RWPE2 (cell line): ENCODE measurements at places on chromosomes 13 and 19.

- DNase-seq, result no peak
Observed at GRCh38 chr19:14871619-14872230, 14.2 kb downstream of the OR7A17 start.

- no peak for DNase-seq
Observed at GRCh38 chr13:23506807-23507291, 63.4 kb upstream of the TNFRSF19 start.

DNA sequence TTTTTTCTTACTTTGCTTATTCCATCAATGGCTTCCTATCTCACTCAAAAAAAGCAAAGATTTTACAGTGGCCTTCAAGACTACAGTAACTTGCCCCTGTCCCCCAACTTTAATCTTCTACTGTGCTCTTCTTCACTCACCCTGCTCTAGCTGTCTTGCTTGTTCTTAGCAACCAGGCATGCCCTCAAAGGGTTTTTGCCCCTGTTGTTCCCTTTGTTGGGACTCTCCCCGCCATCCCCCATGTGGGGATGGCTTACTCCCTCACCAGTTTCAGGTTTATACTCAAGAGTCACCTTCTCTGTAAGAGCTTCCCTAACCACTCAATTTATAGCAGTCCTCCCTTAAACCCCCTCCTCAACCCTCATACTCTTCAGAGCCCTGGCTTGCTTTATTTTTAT lies 5.4 kb downstream of the MTMR6 start:
- DNase-seq, result no peak

- DNase-seq, result peak; percentile 73
Observed at GRCh38 chr19:49056101-49056901, 1.2 kb downstream of the CGB7 start.

- no peak for DNase-seq
Observed at GRCh38 chr13:50456111-50456510, 387.4 kb downstream of the DLEU7 start.

- DNase-seq, result peak; percentile 83
Observed at GRCh38 chr19:46133101-46133627, 8.7 kb upstream of the IGFL3 start.

DNA sequence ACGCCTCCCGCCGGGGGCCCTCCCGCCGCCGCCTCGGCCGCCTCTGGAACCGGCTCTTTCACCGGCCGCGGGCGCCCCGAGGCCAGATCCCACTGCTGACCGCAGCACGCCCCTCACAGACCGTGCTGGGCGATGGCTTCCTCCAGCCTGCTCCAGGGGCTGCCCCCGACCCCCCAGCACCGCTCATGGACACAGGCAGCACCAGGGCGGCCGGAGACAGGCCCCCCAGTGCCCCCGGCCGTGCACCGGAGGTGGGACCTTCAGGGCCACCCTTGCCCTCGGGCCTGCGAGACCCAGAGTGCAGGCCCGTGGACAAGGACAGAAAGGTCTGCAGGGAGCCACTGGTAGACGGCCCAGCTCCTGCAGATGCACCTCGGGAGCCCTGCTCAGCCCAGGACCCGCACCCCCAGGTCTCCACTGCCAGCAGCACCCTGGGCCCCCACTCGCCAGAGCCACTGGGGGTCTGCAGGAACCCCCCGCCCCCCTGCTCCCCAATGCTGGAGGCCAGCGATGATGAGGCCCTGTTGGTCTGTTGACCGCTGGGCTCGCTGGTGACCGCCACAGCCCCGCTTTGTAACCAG lies 13.0 kb downstream of the LRP3 start:
- no peak for DNase-seq

DNA sequence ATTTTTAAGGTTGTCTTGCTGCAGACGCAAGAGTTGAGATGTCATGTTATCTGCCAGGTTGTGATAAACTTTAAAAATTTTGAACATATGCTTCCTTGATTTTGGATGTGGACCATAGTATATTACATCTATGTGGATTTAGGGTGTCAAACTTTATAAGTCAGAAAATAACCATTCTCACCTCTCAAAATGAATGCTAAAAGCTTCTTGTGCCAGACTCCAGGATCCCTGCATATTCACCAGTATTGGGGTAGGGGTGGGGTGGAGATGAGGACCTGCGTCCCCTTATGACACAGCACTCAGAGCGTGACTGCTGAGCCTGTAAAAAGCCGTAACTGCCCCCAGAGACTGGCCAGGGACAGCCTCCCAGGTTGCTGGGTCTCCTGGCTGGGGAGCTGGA lies 524.4 kb downstream of the LMO7 start:
- DNase-seq, result no peak

DNA sequence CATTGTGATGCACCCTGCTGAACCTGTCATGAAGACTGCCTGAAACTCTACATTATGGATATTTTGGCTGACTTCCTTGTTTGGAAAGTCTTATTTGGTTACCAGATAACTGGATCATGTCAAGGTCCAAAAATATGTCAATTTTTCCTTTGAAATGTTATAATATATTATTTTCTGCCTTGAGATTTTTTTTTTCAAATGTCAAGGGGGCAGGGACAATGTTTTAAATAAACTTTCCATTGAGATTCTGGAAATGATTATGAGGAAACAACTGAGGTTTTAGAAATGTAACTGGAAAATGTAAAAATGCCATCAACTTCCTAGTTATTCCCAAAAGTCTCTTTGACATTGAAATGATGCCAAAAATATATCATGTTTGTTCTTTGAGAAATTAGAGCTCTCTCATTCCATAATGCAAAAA lies 117.0 kb downstream of the RFC3 start:
- no peak for DNase-seq

GRCh38 chr19:33192010-33192409 lies 2.1 kb upstream of the LRP3 start:
- no peak for DNase-seq

- DNase-seq, result no peak
Observed at GRCh38 chr13:22061371-22061805, 390.5 kb downstream of the FGF9 start.

GRCh38 chr19:940591-941291 lies 14.9 kb downstream of the ARID3A start:
- DNase-seq, result no peak

DNA sequence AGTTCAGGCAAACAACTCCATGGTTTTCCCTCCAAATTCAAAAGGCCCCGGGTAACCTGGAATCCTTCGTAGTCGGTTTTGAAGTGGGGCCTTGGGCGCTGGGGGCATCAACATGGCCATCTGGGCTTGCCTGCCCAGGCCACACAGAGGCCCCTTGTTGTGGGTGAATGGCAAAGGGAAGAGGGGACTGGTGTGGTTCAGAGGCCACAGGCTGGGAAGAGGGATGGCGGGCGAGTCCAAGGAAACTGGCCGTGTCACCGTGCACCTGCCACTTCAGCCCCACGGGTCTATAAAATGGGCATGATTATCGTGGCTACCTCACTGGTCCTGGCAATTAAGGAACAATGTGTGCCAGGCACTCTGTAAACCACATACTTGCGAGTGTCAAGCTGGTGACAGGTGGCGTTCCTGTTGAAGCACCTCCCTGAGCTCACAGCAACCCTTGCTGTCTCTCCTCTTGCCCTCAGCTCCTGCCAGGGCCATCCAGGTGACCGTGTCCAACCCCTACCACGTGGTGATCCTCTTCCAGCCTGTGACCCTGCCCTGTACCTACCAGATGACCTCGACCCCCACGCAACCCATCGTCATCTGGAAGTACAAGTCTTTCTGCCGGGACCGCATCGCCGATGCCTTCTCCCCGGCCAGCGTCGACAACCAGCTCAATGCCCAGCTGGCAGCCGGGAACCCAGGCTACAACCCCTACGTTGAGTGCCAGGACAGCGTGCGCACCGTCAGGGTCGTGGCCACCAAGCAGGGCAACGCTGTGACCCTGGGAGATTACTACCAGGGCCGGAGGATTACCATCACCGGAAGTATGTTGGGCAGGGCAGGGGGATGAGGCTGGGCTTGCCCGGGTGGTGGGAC lies 1.3 kb downstream of the LSR start:
- DNase-seq, result no peak

GRCh38 chr13:110562036-110562597 lies 595 bp upstream of the RAB20 start:
- no peak for DNase-seq

DNA sequence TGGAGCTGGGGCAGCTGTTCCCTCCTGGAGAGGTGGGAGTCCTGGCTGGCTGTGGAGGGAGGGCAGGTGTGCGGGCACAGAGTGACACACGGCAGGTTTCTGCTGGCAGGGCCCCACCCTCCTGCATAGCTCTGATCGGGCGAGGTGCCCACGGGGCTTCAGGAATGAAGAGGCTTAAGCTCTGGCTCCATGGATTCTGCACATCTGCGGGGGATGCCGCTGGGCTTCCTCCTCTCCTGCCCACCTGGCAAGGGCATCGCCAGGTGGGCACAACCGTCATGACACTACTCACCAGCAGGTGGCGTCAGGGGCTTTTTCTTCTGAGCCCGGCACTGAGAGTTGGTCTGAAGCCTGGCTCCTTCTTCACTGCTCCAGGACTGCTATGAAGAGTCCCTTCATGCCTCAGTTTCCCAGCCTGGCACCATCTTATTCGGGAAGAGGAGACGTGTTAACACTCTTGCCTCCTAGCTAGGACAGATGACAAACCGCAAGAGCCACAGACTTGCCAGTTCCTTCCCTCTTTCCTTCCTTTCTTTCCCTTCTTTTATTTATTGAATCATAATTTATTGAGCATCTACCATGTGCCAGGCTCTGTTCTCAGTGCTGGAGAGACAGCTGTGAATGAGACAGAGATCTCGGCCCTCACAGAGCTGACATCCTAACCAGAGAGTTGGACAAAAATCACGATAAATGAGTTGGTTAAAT lies 15.2 kb upstream of the PAK4 start:
- no peak for DNase-seq

- peak; percentile 95 for DNase-seq
Observed at GRCh38 chr19:13843104-13843921, 33.6 kb upstream of the NANOS3 start.

DNA sequence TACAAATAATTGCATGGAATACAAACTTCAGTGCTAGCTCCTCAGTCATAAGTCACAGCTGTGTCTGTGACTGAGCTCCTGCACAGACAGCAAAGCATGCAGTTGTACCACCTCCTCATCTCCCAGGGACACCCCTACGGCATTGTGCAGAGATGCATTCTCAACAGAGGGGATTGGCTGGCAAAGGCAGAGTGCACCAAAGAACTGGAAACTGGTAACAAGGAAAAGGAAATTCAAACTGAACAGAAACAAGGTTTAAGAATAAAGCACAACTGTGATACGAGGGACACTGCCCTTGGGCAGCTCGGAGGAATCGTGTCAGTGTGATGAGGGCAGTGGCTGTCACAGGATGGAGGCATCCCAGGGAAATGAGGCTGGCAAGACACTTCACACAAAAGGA lies 126.1 kb upstream of the SOX1 start:
- DNase-seq, result no peak

DNA sequence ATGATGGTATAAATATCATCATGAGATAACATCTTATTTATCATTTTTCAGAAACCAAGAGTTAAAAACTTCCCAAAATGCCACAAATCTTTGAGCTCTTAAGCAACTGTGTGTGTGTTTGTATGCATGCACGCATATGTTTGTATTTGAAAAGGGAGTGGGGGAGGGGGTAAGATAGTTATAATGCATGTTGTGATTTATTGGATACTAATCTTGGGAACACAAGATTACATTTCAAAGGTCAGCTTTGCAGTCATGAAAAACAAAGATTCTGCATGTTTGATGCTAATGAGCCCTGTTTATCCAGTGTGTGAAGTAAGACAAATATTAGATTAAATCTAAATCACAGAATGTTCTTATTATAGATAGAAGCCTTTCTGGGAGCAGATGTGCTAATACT lies 355.9 kb downstream of the DCT start:
- DNase-seq, result no peak

- DNase-seq, result no peak
Observed at GRCh38 chr13:113390874-113391497, 27.1 kb upstream of the GRTP1 start.

GRCh38 chr13:106151056-106151699 lies 384.3 kb downstream of the EFNB2 start:
- DNase-seq, result peak; percentile 87

DNA sequence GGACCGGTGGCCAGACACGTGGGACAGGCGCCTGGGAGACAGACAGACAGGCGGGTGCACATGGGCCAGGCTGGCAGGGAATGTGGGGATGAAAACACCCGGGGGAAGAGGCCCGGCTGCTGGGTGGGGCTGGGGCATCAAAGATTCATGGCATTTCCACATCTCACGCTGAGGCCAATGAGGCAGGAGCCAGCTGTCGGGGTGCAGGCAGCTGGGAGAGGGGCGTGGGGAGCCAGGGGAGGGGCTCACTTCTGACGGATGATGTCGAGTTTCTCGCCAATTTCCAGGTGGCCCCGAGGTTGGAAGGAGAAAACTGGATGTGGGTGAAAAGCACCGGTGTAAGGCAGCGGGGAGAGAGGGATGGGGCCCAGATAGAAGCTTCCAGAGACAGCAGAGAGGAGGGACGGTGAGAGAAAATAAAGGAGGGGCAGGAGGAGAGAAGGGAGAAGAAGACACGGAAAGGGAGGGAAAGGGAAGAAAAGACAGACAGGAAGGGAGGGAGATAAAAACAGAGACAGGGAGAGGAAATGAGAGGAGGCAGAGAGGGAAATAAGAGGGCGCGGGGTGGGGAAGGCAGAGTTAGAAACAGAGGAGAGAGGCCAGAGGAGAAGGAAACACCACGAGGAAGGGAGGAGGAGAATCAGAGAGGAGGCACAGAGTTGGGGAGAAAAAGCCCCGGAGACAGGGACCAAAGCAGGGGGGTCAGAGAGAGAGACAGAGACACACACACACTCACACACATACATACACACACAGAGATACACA lies 8.0 kb upstream of the CCER2 start:
- DNase-seq, result no peak

- no peak for DNase-seq
Observed at GRCh38 chr19:33405254-33405552, 31.7 kb downstream of the CEBPG start.

- DNase-seq, result no peak
Observed at GRCh38 chr19:45256836-45257235, 5.8 kb downstream of the MARK4 start.

DNA sequence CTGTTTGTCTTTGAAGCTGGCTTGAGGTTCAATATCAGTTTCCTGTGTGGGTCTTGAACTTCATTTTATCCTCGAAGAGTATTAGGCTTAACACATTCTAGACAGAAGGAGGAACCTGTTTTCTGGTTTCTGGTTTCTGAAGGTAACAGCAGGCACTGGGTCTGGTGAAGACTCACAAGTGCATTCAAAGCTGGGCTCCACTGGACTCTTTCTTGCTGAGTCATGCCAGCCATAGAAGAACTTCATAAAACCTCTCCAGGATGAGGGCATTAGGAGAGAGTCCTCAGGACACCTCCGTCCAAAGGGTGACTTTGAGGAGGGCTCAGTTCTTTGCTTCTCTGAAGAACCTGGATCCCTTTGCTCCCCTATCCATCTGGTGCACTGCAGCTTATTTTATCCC lies 668.6 kb upstream of the SLC10A2 start:
- no peak for DNase-seq
